ENCODE measurements at places on chromosomes 1 and 21.

DNA sequence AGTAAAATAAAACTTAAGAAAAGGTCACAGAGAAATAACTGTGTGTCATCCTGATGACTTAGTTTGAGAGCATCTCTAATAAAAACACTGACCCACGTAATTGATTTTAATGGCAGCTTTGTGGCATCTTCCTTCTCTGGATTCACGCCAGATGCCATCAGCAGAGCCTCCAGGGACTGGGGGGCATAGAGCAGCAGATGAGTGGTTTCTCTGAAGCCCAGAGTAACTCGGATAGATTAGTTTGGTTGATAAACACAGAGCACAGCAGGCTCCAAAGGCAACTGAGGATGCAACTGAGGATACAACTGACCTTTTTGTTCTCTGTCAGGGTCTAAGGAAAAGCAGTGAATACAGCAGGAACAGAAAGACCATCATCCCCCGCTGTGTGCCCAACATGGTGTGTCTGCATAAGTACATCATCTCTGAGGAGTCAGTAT lies 180.8 kb downstream of the RPS6KC1 start:
- DNase-seq, result no peak

DNA sequence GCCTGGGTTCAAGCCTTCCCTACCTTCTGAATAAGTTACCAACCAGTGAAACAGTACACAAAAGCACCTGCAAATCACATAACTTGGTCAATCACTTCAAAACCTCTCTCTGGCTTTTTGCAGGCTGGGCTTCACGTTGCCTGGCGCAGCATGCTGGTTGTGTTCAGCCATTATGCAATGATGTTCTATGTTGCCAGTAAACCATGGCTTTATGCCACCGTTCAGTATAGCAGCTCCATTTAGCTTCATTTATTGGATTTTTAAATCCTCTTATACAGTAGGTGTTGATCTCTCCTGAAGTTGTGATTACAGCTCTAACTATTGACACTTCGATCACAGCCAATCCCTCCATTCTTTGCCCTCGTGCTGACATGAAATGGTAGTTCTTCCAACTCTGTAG lies 233.6 kb upstream of the PTBP2 start:
- no peak for DNase-seq

GRCh38 chr1:3433596-3434320 lies 20.7 kb upstream of the ARHGEF16 start:
- no peak for DNase-seq

DNA sequence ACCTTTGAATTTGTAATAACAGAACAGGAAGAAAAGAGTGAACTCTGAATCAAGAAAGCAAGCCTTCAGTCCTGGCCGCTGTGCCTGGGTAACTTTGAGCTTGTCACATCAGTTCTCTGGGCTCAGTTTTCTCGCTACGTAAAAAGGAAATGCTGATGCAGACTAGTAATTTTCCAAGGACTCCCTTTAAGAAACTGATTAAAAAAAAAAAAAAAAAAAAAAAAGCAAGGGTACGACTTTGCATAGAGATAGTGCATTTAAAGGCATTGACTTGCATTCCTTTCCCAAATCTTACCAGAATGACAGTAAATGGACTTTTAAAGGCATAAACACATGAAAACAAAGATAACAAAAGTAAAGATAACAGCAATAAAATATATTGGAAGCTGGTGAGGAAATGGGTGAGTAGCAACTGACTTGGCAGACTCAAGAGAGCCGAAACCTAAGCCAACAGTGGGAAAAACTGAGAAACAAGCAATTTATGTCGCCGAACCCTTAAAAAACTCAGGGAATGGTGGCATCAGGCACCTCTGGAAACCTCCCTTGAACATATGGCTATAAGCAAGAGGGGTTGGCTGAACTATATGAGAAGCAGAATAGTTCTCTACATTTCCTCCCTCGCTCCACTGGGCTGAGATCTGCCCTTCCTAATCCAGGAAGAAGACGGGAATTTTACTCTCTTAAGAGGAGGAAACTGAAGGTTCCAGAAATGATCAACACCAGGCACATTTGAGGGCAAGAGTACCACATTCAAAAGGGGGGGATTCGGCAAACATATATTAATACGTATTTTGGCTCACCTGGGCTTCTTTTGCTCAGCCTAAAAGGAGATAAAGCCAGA lies 189.2 kb downstream of the CDC7 start:
- DNase-seq, result no peak

GRCh38 chr1:86798608-86799291 lies 94.4 kb downstream of the SH3GLB1 start:
- DNase-seq, result no peak

GRCh38 chr1:55378582-55378981 lies 163.4 kb upstream of the USP24 start:
- DNase-seq, result no peak

DNA sequence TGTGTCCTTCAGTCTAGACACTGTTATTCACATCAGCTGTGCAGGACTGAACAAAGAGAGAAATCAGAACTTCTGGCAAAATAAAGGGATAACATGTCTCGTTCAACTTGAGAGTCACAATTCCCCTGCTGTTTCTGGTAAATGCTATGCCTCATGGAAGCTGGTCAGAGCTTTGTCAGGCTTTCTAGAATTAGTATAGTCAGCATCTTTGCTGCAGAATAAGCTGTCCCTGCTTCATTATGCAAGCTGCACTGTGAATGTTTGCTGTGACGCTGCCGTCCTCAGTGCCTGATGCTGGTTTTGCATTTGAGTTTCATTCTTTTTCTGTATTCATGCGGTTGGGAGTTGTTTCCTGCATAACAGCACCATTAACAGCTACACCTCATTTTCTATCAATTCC lies 96.4 kb upstream of the KCNJ6 start:
- DNase-seq, result no peak

GRCh38 chr1:55617288-55617982 lies 402.3 kb upstream of the USP24 start:
- DNase-seq, result no peak

- no peak for DNase-seq
These were observed 4.0 kb downstream of the JUN start for GRCh38 chr1:58779801-58780382.

- no peak for DNase-seq
These were observed 536.4 kb downstream of the DPYD start for GRCh38 chr1:97384294-97384968.

GRCh38 chr1:23793018-23793781 lies 2.3 kb downstream of the LYPLA2 start:
- no peak for DNase-seq

DNA sequence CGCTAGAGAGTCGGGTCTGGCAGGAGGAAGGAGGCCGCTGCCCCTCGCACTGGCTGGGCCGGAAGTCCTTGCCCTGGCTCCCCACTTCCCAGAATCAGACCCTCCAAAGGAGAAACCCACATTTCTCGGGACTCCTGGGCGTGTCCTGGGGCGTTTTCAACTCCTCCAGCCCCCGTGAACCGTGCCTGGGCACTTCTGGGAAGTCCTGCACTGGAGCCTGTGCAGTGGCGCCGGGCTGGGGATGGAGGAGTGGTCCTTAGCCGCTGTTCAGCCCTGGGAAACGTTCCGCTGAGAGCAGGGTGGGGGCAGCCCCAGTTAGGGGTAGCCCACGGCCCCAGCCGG lies 3.0 kb downstream of the IGSF21 start:
- DNase-seq, result no peak

DNA sequence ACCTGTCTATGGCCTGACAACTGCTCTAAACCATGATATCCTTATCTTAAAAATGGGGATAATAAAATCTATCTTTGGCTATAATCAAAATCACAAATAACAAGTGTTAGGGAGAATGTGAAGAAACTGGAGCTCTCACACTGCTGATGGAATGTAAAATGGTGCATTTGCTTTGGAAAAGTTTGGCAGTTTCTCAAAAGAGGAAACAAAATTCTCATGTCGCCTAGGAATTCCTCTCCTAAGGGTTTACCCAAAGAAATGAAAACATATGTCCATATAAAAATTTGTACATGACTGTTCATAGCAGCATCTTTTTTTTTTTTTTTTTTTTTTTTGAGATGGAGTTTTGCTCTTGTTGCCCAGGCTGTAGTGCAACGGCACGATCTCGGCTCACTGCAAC lies 64.3 kb downstream of the ZNF281 start:
- no peak for DNase-seq

DNA sequence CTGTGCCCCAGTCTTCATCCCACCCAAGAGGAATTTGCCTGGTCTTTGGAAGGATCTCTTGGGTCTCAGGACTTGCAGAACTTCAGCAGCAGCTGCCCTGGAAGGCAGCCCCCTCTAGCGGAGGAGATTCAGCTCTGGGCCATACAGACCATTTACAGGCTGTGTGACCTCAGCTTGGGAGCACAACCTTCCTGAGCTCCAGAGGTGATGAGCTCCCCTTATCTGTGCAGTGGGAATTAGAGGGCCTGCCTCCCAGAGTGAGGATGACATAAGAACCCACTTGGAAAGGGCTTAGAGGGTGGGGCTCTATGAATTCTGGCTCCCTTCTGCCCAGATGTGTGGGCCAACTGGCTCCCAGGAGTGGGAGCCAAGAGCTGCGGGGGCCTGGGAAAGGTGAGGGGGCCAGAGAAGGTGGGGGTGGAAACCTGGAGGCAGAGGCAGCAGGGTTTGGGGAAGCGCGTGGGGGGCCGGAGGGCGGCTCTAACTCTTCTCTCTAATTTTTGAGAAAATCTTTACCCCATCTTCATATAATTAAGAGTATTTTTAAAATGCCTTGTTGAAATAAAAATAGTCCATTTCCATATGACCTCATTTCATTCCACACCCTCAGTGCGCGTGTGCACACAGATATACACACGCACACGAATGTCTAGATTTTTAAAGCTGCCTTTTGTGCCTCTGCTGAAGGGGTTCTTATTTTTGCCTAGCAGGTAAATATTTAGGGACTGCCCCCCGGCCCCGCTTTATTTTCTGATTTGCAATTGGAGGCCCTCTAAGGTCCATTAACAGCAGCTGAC lies 21.5 kb downstream of the EPHB2 start:
- DNase-seq, result no peak

- no peak for DNase-seq
These were observed 347.9 kb downstream of the USH2A start for GRCh38 chr1:216075339-216075738.

Data from stimulated activated CD8-positive, alpha-beta memory T cell treated with anti-CD3 and anti-CD28 coated beads, Interleukin-4, amount 100 ng/mL, for 24 hours (primary cell).